ENCODE measurements at places on chromosomes 4 and X. TPM values are rescaled to one million over a fixed set of nuclear protein-coding genes. Genes with fewer than 3 reads are reported as not detected.

Gene IDUA
- 19.7 TPM for total RNA-seq

Gene CMC4
- total RNA-seq: 16.9 TPM

Gene BMX
- total RNA-seq: 1.3 TPM

GRCh38 chr4:22764183-22764582, 71.4 kb downstream of the GBA3 start:
- no peak for DNase-seq
- no peak overlapping the region for H3K27ac ChIP-seq
- no peaks in the 10 kb centered on the region for H3K36me3 ChIP-seq
- no peaks in the 10 kb centered on the region for H3K27me3 ChIP-seq
- no peaks in the 10 kb centered on the region for H3K4me1 ChIP-seq

Gene SLC10A4
- not detected for total RNA-seq

DNA sequence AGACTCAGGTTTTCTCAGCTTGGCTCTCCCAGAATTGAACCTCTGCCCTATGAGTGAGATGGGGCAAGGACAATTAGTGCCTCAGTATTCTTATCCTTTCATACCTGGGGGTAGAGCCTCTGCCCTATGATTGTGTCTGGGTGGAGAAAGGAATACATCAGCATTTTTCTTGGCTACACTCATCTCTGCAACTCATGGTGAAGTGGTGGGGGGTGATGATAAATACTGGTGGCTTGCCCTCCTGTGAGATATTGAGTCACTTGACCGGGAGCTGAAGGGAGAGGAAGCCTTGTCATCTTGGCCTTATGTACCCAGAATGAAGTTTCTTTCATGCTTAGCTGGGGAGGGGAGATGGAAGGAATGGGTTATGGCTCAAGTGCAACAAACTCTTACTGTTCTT, 71.3 kb upstream of the ENOX2 start:
- no peaks in the 10 kb centered on the region for H3K36me3 ChIP-seq
- DNase-seq: no peak
- no peak overlapping the region for H3K27ac ChIP-seq
- H3K27me3 ChIP-seq: no peaks in the 10 kb centered on the region
- H3K4me1 ChIP-seq: no peaks in the 10 kb centered on the region

- no peaks in the 10 kb centered on the region for H3K27me3 ChIP-seq
- H3K4me3 ChIP-seq: no peak overlapping the region
- DNase-seq: no peak
- no peaks in the 10 kb centered on the region for H3K4me1 ChIP-seq
- no peaks in the 10 kb centered on the region for H3K36me3 ChIP-seq
Measured at GRCh38 chrX:74458736-74459135, 37.4 kb downstream of the SLC16A2 start.

GRCh38 chrX:151177141-151178027, 1.0 kb downstream of the GPR50 start:
- DNase-seq: no peak
- no peaks in the 10 kb centered on the region for H3K27me3 ChIP-seq
- no peaks in the 10 kb centered on the region for H3K36me3 ChIP-seq
- H3K27ac ChIP-seq: no peak overlapping the region
- no peaks in the 10 kb centered on the region for H3K4me1 ChIP-seq
- no peak overlapping the region for H3K4me3 ChIP-seq

DNA sequence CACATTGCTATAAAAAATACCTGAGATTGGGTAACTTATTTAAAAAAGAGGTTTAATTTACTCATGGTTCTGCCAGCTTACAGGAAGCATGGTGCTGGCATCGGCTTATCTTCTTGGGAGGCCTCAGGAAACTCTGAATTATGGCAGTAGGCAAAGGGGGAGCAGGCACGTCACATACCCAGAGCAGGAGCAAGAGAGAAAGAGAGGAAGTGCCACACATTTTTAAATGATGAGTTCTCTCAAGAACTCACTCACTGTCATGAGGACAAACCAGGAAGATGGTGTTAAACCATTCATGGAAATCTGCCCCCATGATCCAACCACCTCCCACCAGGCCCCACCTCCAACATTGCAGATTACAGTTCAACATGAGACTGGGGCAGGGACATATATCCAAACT, 10.0 kb upstream of the AFF1 start:
- H3K4me3 ChIP-seq: no peak overlapping the region
- no peaks in the 10 kb centered on the region for H3K36me3 ChIP-seq
- no peak for DNase-seq
- H3K27ac ChIP-seq: no peak overlapping the region
- H3K27me3 ChIP-seq: no peaks in the 10 kb centered on the region

- no peaks in the 10 kb centered on the region for H3K27me3 ChIP-seq
- H3K4me3 ChIP-seq: no peak overlapping the region
- H3K4me1 ChIP-seq: no peaks in the 10 kb centered on the region
- DNase-seq: no peak
Measured at GRCh38 chr4:110107866-110108265, 90.5 kb downstream of the ELOVL6 start.

Gene MAP3K15
- total RNA-seq: not detected

Gene LUZP4
- total RNA-seq: not detected

DNA sequence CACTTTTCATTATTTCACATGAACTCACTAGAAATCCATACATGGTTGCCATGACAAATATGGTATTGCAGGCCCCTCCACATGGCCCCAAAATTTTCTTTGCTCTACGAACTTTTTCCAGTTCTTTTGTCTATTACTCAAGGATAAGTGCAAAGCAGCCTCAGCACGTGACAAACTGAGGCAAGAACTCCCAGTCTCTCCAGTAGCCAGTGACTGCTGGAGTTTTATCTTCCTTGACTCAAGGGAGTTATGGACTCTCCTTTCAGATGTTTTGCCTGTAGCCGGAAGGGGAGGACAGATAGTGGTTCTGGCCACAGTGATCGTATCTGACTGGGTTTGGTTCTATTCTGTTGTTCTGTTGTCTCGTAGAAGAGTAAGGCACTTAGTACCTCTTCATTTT, 105.5 kb downstream of the ARHGAP24 start:
- no peak for DNase-seq
- no peaks in the 10 kb centered on the region for H3K4me1 ChIP-seq
- H3K27me3 ChIP-seq: no peaks in the 10 kb centered on the region
- H3K36me3 ChIP-seq: no peaks in the 10 kb centered on the region

Data from thyroid gland (tissue), 4 donors.